Esophagus squamous epithelium (tissue), 5 donors: ENCODE measurements at places on chromosomes 7 and 10.

- no peak for DNase-seq
Measured at GRCh38 chr10:103465411-103466179, 6.9 kb upstream of the CALHM1 start.

DNA sequence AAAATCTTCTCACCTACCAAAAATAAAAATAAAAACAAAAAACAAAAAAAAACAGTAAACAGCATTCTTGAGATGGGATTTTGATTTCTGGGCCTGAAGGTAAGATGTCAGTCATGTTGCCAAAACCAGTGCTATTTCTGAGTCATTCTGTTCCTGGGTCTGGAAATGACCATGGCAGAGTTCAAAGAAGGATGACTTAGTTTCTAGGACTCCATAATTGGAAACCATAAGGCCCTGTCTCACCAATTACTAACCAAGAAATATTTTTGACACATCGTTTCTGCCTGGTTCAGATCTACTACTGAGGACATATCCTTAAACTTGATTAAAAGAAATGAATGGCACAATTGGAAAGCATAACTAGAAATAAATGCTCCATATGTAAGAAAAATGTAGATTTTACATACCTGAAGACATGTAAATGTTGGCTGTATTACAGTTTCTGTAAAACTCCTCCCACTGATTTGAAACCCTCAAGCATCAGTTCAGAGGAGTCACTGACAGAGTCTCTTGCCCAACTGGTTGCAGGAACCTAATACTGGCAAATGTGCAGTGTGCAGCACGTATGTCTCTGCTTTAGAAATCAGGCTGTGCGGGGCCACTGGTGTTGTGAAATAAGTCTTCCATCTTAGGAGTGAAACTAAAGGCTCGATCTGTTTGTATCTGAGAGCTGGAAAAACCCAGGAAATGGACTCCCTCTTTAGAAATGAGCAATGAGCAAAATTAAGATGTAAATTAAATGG, 84.8 kb upstream of the EGR2 start:
- DNase-seq = no peak

DNA sequence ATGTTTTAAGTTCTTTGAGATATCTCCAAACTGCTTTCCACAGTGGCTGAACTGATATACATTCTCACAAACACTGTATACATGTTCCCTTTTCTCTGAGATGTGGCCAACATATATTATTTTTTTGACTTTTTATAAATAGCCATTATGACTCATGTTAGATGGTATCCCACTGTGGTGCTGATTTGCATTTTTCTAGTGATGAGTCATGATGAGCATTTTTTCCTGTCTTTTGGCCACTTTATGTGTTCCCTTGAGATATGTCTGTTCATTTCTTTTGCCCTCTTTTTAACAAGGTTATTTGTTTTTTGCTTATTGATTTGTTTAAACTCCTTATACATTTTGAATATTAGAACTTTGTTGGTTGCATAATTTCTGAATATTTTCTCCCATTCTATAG, 1055.1 kb downstream of the NXPH1 start:
- no peak for DNase-seq

DNA sequence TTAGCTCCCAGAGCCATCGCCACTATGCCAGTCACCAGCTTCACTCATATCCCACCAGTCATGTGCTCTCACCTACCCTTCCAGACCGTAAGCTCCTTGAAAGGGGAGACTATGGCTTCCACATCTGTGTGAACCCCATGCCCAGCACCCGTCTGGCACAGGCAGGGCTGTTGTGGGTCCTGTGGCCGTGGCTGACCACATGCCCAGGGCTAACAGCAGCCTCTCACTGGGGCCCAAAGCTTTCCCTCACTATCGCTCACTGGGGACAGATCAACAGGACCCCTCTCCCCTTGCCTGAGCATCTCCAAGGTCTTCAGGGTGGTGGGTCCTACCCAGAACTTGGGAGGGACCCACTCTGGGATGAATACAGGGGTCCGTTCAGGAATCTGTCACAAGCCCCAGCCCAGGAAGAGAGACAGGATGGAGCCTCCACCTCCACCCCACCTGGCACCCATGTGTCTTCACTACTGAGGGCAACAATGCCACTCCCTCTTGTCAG, 303.9 kb downstream of the GRID1 start:
- DNase-seq = no peak

DNA sequence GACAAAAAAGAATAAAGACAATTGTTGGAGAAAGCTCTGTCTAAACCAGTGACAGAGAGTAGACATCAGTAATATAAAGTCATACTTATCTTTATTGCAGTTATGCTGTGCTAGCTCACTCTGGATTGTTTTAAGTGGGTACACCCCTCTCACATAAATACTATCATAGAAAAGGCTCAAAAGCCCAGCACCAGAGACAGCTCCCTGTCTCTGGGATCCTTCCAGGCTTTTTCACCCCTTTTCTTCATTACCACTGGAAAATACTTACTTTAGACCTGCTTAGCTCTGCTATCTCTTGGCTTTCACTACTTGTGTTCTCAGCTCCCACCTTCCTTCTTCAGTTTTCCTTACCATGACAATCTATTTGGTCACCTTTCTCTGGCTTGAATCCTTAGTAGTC, 259.1 kb upstream of the MINDY3 start:
- DNase-seq = no peak

DNA sequence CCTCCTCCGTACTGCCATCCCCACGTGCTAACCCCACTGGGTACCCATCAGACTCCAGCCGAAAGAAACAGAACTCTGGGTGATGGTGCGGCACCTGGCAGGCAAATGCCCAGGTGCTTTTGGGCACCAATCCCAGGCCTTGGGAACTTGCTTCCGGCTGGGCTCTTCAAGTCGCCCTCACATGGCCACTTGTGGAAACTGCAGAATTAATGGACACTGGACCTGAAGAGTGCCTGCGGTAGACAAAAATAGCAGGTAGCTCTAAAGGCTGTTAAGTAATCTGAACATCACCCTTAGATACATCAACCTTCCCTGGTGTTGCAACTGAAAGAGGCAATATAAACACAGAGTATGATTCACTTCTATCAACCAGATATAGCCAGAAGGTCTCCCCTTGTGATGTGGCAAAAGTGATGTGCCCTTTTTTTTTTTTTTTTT, 644.4 kb downstream of the GRM8 start:
- DNase-seq = no peak

GRCh38 chr7:150781103-150781502, 19.1 kb downstream of the TMEM176B start:
- DNase-seq = no peak
